ENCODE measurements at places on chromosomes 2 and 18.

DNA sequence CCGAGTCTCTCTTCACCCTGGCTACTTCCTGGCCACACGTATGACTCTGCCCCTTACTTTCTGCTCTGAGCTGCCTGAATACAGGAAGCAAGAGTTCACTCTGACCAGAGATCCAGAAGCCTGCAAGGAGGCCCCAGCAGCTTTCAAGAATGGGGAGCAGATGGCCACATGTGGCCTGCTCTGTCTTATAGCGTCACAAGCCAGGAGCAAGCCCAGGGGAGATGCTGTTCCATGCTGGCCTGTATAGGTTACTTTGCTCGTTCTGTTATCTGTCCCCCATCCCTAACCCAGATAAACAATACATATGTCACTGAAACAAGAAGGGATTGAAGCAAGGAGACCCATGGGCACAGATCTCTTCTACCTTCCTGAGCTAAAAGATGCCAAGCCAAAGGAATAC is 4.3 kb downstream of the PNKD start:
- DNase-seq, result no peak

- DNase-seq, result no peak
Observed at GRCh38 chr2:188497726-188498125, 206.1 kb downstream of the GULP1 start.

- DNase-seq, result peak; percentile 51
Observed at GRCh38 chr2:134375935-134376334, 122.1 kb downstream of the MGAT5 start.

DNA sequence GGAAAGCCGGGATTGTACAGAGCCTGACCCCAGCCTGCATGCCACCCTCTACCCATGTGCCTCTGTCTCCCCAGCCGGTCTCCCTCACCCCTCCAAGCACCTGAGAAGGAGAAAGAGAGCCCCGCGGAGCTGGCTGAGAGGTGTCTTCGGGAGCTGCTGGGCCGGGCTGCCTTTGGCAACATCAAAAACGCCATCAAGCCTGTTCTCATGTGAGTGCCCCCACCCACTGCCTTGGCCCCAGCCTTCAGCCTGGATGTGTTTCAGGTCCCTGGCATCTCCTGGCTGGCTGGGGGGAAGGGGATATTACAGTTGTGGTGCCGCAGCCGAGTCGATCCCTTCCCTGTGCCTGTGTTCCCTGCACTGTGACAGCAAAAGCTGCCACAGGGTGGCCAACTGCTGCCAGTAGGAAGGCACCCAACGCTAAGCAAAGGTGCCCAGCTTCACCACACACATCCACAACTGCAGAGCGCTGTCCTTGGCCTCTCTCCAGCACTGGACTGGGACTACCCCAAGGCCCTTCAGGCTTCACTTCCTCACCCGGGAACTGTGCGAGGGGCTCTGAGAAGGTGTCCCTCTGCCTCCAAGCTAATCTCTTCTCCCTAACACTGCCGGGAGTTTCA is 38.4 kb downstream of the POMC start:
- no peak for DNase-seq

DNA sequence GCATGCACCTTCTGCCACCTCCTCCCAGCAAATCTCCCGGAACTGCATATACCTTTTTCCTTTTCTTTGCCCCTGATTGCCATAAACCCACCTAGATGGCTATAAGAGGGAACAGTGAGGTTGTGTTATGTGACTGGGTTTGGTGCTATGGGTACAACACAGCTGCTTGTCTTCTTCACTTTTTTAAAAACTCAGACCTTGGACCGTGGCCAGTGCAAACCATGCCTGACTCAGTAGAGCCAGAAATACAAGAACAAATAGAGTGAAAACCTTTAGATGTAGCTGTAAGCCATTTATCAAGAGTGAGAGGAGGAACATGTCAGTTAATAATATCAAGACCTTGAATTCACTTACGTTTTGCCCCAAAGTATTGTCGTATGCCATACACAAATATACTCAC is 267.4 kb upstream of the CHAC2 start:
- no peak for DNase-seq

- no peak for DNase-seq
Observed at GRCh38 chr2:65786765-65787164, 354.4 kb upstream of the SPRED2 start.

DNA sequence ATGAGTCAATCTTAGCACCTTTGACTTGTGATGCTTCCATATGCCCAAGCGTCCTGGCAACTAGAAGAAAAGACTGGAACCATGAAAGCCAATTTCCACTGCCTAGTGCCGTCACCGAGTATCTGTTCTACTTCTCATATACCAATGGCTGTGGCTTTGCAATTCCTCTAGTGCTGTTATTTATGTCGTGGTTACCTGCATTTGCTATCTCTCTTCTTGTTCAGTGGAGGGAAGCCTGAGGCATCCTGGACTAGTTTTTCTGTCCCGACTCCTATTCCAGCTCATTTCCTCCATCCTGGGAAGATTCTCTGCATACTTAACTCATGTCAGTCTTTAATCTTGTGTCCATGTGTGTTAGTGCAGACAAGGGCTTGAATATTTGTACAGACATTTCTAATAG is 117.9 kb downstream of the FEZ2 start:
- no peak for DNase-seq

DNA sequence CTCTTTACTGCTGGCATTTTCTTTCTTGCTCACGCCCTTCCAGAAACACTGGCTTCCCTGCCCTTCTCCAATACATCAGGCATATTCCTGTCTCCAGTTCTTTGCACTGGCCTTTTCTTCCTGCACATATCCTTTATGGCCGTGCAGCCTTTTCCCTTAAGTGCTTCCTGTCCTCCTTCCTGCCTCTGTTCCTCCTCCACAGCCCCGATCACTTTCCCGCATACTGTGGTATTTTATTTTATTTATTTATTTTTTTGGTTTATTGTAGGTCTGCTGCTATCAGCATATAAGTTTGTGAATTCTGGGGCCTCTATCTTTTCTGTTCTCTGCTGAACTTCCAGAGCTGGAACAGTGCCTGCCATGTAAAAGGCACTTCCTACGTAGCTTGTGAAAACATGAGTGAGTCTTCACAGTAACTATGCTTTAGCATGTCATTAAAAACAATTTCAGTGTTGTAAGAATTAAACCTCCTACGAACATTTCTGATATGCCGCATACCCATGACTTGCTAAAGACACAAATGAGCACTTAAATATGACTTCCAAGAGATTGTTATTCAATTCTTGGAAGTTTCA is 289.1 kb downstream of the TRIB2 start:
- DNase-seq, result no peak

DNA sequence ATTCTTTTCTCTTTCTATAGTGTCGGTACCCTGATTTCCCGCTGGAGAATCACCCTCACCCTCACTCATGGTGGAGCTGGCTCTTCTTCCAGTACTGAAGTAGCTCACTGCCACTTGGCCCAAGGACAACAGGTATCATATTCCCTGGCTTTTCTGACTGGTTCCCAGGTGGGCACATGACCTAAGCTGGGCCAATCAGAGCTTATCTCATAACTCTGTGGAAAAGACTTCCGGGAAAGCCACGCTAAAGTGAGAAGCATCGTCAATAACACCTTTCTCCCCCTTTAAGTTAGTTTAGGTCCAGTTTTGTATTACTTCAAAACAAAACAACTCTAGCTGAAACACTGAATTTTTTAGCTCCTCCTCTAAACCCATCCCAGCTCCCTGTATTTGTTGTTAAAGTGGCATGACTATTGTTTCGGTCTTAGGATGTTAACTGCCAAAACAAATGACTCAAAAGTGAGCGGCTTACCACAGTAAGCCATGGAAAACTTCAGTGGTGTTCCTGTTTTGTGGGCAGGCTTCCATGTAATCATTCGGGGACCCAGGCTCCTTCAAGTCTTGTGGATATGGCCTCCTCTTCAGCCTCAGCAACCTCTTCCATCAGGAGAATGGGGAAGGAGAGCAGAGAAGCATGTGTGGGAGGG is 137.4 kb upstream of the DLX2 start:
- peak; percentile 51 for DNase-seq

DNA sequence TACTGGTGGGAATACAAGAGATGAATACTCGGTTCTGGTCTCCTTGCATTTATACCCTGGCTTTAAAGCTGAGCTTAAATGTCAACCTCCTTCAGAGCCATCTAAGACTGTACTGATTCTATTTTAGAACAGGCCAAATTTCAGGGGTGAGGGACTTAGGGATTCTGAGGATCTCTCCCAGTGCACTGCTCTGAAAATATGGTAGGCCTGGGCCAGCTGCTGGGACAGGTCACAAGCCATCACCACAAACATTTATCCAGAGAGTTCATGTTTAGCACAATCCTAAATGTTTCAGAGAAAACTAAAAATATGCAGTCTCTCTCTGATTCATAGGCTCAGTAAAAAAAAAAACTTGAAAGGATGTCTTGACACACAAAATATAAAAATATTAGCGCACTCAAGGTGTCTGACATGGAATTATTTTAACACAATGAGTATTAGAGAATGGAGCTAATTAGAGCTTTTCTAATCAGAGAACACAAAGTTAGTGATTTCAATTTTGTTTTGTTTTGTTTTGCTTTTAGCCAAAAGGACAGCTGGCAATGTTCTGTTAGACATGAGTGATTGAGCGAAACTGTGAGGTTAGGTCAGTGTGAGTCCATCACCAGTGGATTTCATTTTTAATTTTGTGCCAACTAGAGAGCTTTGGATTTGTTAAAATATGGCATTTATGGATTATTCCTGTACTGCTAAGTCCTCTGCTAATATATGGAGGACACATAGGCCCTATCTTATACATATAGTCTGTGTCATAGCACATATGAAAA is 38.8 kb downstream of the MFSD6 start:
- no peak for DNase-seq

- DNase-seq, result no peak
Observed at GRCh38 chr2:136705336-136705735, 60.0 kb upstream of the THSD7B start.

DNA sequence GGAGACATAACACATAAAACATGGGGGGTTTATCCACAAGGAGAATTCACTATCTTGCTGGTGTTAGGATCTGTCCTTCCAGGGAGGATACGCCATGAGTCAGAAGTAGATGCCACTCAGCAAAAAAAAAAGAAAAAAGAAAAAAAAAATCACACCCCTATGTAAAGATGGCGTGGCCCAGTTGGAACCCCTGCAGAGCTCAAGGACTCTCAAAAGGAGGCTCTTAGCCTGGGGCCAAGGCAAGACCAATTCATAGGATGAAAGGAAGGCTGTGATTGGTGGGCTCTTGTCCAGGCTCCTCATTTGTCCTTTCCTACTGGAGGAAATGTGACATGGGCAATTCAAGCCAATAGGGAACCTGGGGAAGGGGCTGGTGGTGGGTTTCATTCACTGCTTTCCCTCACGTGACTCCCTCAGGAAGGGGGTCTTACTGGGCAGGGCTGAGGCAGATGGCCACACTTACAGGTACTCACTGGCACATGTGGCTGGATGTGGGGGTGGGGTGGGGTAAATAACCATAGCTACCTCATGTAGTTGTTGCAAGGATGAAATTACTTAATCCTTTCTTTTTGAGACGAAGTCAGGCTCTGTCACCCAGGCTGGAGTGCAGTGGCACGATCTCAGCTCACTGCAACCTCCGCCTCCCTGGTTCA is 38.7 kb upstream of the HAAO start:
- no peak for DNase-seq

- DNase-seq, result peak; percentile 79
Observed at GRCh38 chr2:207219676-207220501, 54.1 kb upstream of the KLF7 start.

- DNase-seq, result no peak
Observed at GRCh38 chr2:72898585-72898906, 11.3 kb downstream of the SPR start.

- DNase-seq, result peak; percentile 61
Observed at GRCh38 chr2:171469176-171469575, 35.1 kb downstream of the DCAF17 start.

- DNase-seq, result peak; percentile 9
Observed at GRCh38 chr18:49845629-49846360, 32.5 kb upstream of the ACAA2 start.

DNA sequence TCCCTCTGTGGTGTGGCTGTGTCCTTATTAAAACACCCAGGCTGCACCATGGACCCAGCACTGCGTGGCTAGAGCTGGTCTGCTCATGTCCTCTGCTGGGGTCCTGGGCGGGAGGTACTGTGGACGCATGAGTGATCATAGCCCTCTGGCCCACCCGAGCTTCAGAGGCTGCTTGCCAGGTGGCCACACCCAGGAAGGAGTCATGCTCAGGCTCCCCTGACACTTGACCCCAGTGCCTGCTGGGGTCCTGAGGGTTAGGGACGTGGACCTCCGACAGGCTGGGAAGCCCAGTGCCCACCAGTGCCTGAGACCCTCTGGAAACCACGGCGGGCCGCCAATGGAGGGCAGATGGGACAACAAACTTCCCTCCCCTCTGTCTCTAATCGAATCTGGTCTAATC is 66.3 kb upstream of the HS6ST1 start:
- no peak for DNase-seq

- DNase-seq, result no peak
Observed at GRCh38 chr2:219325136-219325535, 7.4 kb downstream of the RESP18 start.

DNA sequence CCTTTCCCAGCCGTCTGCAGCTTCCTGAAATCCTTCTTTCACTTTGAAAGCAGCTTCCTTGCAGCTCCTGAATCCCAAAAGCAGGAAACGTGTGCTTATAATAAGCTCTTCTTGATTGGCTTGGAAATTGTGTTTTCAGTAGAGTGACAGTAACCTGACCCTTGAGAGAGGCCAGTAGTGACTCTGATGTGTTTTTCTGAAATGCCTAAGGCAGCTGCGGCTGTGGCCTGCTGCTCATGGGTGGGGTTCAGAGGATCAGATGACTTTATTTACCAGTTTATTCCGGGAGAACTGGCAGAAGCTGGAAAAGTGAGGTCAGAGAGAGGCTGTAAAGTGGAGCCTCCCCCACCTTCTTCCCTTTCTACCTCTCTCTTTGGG is 31.9 kb upstream of the RPIA start:
- peak; percentile 58 for DNase-seq

DNA sequence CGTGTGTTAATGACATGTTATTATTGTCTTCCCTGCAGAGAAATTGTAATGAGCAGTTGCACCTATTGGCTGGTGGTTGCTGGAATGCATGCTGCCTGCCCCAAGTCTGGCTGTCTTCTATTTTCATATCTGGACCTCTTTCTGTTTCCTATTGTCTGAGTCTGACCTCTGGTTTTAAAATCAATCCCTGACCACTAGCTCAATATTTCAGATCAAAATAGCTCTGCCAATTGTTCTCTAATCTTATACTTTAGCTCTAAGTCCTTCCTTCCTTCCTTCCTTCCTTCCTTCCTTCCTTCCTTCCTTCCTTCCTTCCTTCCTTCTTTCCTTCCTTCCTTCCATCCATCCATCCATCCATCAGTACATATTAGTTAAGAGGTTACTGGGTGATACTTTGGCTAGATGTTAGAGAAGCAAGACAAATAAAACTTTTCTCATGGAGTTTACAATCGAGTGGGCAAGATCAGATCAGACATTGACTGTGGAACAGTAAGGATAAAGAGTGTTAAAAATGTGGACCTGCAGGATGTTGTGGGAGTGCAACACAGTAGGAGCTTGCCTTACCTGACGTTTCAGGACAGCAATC is 417.1 kb downstream of the SOCS6 start:
- no peak for DNase-seq

DNA sequence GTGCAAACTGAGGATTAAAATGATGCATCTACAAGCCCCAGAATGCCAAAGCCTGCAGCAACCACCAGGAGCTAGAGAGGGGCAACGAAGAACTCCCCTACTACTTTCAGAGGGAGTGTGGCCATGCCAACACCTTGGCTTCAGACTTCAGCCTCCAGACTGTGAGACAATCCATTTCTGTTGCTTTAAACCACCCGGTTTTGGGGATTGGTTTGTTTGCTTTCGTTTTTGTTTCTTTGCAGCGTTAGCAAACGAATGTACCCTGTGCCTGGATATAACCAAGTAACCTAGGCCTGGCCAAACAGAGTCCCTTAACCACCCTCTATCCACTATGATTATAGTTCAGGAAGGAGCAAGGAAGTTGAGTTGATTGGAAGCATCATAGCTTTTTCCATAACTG is 171.2 kb upstream of the NCK2 start:
- DNase-seq, result no peak
